ACHN (cell line): ENCODE measurements at places on chromosomes 2 and 18.
A peak's percentile ranks its signal among the peaks of the same experiment; 100 is the strongest.

- DNase-seq = no peak
Observed at GRCh38 chr2:191719261-191719660, 41.3 kb downstream of the NABP1 start.

DNA sequence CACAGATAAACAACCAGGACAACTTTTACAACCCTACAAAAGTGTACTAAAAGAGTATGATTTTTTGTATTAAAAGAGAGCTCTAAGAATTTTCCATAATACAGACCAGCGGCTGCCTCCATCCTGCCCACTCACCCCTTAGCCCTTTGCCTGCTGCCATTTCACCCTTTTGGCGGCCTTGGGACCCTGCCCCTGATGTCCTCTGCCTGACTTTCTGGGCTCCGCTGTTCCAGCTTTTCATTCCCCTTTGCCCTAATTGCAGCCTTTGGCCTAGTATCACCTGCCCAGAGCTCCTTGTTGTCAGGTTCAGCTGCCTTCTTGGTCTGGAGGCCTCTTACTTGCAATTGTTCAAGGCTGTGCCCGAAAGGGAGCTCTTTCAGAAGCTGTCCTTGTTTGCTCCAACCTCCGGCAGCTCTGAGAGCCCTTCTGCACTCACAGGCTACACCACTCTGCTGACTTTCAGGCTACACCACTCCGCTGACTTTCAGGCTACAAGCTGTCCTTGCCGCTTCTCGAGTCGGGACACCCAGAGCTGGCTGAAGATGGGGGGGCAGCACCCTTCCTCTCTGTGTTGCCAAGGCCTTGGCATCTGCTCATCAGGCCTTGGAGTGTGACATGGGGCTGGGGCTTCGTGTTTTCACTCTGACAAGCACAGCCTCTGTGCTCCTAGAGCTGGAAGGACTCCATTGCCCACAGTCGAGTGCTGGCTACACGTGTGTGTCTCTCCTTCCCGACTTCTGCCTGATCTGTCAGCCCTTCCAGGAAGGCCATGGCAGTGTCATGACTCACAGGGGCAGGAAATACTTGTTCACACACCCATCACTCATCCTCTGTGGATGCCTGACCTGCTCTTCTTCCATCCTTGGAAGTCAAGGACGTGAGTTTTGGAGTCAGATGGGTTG, 43.1 kb upstream of the HDAC4 start:
- no peak for DNase-seq

- DNase-seq = no peak
Observed at GRCh38 chr2:179302764-179303571, 38.3 kb upstream of the SESTD1 start.

GRCh38 chr2:224217962-224218347, 178.9 kb upstream of the SERPINE2 start:
- DNase-seq = no peak

DNA sequence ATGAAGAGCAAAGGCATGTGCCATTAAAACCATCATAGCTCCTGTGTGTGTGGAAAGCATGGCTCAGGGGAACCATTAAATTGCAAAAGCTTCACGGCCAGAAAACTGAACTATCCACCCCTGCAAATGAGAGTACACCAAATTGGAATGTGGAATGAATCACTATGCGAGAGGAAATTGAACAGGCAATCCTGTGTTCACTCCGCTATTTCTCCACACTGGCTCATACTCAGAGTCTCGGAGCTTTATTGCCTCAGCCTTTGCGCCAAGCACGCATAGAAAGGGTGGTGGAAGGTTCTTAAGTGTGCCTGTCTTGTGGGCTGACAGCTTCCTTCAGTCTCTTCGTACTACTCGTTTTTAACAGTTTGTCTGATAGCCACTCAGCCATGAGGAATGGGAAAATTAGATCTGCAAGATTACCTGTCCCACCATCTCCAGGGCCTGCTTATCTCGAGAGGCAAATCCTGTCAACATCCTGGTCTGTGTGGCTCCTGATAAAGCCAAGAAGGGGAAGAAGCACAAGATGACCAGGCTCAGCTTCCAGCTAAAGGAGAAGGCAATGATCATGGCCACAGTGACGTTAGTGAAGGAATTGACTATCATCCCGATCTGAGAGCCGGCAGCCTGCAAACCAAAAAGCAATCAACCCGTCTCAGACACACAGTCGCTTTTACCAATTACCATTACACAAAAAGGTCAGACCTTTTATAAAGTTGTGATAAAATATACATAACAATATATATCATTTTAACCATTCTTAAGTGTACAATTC, 34.9 kb downstream of the G6PC2 start:
- DNase-seq = no peak

- DNase-seq = no peak
Observed at GRCh38 chr2:1651121-1652033, 92.9 kb downstream of the PXDN start.

DNA sequence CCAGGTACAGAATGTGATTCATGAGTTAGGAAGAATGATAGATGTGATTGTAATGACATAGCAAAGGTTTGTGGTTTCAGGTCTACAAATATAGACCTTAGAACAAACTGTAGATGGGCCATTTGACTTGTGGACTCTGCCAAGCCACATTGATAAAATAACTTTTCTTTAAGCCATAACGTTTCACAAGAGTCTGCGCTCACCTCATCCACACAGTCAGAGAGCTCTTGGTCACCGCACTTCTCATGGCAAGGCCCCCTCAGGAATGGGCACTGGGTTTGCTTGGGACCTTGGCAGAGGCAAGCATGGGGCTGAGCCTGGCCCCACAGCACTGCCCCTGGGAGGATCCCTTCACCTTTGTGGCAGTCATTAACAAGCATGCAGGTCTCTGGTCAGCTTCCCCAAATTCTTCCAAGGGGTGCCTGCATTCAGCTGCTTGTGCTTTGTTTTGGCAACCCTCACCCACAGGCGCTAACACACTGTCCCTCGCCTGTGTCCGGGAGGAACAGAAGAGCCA, 14.0 kb downstream of the ARMC9 start:
- no peak for DNase-seq

DNA sequence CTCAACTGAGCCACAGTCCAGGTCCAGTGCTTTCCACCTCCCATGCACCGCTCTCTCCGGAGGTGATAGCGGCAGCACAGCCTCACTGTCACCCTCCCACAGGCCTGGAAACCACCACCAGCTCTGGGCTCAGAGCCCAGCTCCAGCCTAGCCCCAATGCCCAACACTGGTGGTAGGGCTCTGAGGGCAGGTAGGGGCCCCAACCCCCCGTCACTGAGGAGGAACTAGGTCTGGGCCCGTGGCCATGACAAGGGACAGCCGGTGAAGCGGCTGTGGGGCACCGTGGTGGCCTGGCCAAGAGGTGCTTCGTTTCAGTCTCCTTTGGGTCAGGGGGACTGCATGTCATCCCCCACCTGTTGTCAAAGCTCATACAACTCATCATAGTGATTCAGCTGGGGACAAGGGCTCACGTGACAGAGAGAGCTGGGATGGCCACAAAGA, 5.5 kb upstream of the TMEM214 start:
- DNase-seq = no peak

- peak; percentile 74 for DNase-seq
Observed at GRCh38 chr18:2655178-2655953, at the start of gene SMCHD1. Gene SMCHD1 (plus strand): TSS chr18:2655726. CDS start chr18:2656076, 350 bp downstream.

DNA sequence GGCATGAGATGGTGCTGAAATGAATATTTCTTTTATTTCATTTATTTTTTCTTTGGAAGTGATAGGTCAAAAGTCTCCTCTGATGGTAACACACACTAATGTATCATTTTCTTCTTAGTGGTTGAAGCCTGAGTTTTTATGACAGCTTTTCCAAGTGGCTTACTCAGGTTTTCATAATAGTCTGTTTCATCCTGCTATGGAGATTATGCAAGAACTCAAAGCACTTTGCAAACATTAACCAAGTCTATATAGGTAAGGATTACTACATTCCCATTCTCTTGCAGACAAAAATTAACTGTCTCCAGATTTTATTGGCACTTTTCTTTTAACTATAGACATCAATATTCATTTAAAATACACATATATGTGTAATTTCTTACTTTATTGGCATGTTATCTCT, 572.6 kb upstream of the GCFC2 start:
- no peak for DNase-seq

DNA sequence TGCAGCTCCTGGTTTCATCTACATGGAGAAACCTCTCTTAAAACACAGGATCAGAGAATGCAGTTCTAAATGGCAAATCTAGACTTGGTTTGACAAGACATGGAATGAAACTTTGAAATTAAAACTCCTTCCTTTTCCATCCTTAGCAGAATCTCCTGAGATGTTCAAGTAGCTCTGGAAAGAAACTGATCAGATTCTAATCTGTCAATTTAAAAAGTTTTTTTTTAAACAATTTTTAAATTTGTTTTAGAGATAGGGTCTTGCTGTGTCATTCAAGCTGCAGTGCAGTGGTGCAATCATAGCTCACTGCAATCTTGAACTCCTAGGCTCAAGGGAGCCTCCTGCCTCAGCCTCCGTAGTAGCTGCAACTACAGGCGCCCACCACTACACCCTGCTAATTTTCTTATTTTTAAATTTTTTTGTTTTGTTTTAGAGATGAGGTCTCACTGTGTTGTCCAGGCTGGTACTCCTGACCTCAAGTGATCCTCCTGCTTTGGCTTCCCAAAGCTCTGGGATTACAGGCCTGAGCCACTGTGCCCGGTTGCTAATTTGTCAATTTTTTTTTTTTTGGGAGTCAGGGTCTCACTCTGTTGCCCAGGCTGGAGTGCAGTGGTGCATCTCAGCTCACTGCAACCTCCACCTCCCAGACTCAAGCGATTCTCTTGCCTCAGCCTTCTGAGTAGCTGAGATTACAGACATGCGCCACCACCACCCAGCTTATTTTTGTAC, 216.7 kb downstream of the TGIF1 start:
- DNase-seq = no peak

GRCh38 chr2:113974727-113975126, 84.8 kb downstream of the ACTR3 start:
- DNase-seq = no peak

DNA sequence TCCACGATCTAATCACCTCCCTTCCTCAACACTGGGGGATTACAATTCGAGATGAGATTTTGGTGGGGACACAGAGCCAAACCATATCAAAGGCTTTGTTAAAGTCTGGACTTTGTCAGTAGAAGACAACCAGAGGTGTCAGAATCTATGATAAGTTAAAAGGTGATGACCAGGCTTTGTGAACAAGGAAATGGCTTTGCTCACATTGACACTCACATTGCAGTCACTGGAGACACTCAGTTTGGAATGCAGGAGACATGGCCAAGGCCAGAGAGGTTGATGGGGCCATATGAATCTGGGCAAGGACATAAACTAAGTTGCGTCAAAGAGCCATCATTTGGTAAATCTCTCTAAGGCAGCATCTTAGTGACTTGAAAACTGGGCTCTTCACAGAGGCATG, 678.2 kb upstream of the FSHR start:
- DNase-seq = no peak

DNA sequence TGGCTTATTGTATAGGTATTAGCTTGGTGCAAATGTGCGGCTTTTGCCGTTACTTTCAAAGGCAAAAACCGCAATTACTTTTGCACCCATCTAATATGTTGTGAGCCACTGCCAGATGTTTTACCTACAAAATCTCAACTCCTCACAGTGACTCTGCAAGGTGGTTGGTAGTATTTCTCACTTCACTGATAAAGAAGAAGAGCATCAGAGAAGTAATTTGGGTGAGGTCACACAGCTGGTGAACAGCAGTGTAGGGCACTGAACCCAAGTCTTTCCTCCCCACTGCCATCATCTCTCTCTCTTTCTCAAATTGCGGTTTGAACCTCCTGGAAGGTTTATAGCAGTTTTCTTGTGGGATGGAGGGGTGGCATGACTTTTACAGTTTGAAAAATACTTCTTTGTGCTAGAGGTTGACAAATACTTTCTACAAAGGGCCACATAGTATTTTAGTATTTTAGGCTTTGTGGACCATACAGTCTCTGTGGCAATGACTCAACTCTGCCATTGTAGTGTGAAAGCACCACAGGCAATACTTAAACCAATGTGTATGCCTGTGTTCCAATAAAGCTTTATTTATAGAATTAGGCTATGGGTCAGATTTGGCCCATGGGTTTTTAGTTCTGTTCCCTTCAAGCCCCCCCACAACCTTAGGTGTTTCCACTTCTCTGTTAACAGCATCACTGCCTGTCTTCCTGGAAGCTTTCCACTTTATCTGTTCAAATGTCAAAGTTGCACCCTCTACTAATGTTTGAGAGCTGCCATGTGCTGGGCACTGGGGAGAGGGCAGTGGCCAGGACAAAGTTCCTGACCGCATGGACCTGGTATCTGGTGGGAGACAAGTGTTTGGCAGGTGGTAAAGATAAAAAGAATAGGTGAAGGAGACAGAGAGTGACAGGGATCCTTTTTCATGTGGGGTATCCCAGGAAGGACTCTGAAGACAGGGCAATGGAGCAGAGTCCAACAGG, 30.1 kb downstream of the FHOD3 start:
- DNase-seq = no peak

- DNase-seq = no peak
Observed at GRCh38 chr18:49565612-49566011, 3.8 kb downstream of the LIPG start.

DNA sequence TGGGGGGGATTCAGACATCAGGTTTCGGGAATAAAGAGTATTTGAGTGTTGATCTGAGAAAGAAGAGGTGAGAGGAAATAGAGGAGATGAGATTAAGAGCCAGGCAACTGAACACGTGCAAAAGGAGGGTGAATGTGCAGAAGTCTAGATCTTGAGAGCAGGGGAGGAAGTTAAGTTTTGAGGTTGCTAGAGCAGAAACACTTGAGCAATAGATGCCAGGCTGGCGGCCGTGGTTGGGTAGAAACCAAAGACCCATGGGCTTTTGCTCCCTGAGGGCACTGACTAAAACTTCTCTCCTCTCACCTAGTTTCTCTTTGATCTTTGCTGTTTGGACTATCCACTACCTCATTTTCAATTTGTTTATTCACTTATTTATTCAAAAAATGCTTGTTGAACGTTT, 116.0 kb downstream of the CDC42EP3 start:
- no peak for DNase-seq

DNA sequence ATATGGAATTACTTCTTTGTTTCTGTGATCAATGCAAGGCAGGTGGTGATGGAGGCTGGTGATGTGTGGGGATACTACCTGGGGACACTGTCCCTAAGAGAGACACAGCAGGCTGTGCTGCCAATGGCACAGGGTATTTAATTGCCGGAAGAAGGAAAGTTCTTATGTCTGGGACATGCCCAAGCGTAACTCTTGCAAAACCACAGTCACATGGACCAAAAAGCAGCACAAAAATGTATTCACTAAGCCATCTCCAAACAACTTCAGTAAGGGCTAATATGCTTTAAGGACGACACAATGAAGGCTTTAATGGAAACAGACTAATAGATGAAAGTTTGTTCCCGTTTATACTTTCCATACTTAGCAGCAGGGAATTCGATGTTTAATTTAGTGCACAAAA, 49.7 kb upstream of the AP1S3 start:
- no peak for DNase-seq
